Keratinocyte (primary cell): ENCODE measurements at places on chromosomes 11 and 22.
A peak's percentile ranks its signal among the peaks of the same experiment; 100 is the strongest.

DNA sequence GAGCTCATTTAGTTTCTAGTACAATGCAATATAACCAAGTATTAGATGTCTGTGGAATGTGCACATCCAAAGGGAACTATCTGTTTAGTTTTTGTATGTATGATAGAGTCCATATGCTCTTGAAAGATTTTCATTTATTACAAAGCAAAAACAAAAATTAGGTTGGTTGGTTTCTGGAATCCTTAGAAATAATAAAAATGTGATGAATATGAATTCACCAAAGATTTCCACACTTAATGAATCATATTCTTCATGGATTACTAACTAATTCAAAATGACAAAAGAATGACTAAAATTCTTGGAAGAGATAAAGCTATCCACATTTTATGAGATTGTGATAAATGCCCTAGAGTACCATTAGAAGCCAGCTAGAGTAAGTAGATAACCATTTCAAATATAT is 261.1 kb downstream of the SBF2 start:
- DNase-seq = no peak

DNA sequence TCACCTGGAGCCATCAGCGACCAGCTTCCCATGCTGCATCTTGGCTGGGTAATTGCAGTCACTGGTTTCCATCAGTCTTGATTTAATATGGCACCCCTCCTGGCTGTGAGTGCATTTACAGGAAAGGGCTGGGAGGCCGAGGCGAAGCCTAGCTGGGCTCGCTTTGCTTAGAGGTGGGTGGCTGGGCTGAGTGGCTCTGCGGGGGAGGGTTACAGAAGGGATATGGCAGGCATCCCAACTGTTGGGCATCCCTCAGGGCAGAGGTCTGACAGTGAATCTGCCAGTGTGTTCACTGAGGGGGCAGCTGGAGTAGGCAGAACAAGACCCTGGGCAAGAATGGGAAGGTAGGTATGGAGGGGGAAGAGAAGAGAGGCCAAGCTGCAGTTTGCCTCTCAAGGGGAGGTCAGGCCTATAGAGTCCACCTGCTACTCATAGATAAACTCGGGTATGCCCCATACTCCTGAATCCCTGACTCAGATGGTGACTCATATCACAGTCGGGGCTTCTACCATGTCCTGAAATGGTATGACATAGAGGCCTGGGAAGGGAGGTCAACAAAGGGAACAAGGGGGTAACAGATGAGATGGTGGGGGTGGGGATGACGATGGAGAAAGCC is 77.5 kb upstream of the PHOX2A start:
- peak; percentile 7 for DNase-seq

- DNase-seq = no peak
These were observed 1.6 kb upstream of the KCNE3 start for GRCh38 chr11:74468936-74469335.

GRCh38 chr11:118438314-118438931 is 2.1 kb downstream of the KMT2A start:
- no peak for DNase-seq

DNA sequence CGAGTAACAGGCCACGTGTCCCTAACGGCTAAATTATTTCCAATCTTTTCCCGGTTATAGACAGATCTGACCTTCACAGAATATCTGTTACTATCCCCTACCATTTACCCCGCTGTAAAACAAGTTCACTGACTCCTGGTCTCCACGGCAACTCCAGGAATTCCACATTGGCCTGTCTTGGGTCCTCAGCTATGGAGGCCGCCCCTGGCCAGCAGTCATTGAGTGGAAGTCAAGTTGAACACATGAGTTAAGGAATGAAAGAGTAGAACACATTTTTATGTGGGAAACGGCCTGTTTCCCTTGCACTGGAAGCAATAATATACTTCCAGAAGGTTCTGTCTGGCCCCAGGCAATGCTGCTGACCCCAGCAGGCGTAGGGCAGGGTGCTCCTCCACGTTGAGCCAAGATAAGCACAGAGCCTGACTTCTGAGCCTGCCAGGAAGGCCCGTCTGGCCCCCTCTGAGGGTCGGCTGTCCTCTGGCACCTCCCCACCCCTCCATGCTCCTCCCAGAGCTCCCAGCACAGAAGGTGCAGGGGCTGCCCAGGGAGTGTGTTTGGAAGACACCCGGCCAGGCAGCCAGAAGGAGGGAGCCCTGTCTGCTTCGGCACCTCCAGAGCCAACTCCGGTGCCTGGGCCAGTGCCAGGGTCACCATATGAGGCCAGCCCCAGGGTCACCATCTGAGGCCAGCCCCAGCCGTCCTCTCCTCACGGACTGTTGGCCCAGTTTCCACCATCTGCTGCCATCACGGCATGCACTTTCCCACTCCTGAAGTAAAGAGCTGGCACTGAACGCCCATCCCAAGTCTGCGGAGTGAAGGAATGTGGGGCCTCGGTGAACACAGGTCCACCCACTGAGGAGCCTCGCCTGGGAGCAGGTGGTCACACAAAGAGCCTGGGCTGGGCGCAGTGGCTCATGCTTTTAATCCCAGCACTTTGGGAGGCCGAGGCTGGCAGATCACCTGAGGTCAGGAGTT is 813.2 kb downstream of the BRD1 start:
- DNase-seq = no peak

DNA sequence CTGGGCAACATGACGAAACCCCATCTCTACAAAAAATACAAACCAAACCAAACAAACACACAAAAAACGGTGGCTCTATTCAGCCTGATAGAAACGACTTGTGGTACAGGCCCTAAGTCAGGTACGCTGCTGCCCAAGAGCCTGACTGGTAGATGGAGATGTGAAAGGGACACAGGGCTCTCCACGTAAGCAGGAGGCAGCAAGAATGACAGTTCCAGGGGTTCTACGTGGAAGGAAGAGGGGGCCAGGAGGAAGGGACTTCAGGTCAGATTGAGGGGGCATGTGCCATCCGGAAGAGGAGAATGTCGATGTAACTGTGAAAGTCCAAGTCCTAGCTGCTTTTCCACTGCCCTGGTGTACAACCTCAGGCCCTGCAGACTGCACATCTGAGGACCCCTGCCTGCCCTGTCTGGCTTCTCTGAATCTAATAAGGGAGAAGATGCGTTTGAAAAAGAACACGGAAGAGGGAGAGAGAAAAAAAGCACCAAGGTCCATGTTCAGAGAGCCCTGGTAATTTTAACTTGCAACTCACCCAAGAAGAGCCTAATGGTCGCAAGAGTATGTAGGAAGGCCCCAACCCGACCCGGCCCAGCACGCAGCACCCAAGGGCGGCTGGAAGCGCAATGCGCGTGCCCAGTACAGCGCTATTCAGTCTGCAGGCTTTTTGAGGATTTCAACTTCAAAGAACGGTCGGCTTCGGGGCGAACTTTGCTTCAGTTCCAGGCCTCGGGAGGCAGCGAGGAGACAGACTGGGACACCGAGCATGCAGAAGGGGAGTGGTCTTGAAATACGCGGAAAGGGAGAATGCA is 909 bp upstream of the ZNRD2 start:
- DNase-seq = no peak

GRCh38 chr11:29518389-29519174 is 498.2 kb downstream of the KCNA4 start:
- no peak for DNase-seq

DNA sequence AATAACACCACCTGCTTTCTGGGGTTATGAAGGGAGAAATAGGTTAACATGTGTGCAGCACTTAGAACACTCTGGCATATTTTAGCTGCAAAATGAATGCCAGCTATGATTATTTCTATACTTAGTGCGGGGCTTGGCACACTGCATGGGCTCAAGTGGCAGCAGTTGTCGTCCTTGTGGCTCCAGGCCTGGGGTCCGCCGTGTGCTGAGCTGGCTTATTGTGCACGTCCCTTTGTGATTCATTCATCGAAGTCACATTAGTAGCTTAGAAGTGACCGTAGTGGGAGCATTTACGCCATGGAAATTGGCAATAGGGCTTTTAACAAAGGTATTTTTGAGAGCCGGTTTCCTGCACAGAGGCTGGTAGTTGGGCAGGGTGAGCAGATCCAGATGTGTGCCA is 4.2 kb downstream of the RASD2 start:
- no peak for DNase-seq

- no peak for DNase-seq
These were observed 49.9 kb upstream of the GDPD4 start for GRCh38 chr11:77351281-77351886.

DNA sequence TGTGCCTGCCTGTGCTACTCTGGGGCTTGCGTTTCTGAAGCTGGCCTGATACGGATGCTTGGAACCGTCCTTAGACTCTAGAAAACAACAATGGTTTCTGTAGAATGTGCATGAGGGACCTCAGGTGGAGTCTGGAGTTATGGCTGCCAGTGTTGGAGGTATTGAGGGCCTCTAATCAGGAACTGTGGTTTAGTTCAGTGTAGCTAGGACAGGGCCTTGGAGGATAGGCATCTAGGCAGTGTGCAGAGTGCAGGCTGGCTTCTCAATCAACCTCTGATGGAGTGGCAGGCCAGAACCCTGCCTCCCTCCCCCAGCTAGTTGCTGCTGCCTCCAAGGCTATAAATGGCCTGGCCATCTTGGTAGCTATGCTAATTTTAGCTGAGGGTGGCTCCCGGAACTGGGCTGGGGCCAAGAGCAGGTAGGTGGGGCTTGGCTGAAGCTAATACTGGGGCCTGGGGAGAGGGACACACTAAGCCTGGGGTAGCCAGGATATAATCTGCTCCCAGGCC is 4.0 kb downstream of the STIM1 start:
- DNase-seq = no peak

GRCh38 chr11:44524751-44525201 is 40.7 kb upstream of the CD82 start:
- DNase-seq = no peak

- DNase-seq = no peak
These were observed 157.8 kb downstream of the CACNA1I start for GRCh38 chr22:39728236-39728860.

DNA sequence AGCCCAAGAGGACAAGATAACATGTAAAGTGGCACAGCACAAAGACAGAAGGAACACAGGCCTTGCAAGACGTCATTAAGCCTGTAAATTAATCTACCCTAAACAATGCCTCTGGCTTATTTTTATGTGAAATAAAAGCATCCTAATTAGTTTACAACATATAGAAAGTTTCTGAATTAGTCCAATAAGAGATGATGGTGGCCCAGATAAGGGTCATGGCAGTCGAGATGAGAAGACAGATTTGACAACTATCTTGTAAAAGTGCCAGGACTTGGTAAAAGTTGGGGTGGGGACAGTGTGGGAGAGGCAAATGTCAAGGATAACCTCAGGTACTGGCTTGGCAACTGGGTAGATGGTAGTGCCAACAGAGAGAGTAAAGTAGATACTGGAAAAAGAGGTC is 13.6 kb downstream of the XRRA1 start:
- no peak for DNase-seq

DNA sequence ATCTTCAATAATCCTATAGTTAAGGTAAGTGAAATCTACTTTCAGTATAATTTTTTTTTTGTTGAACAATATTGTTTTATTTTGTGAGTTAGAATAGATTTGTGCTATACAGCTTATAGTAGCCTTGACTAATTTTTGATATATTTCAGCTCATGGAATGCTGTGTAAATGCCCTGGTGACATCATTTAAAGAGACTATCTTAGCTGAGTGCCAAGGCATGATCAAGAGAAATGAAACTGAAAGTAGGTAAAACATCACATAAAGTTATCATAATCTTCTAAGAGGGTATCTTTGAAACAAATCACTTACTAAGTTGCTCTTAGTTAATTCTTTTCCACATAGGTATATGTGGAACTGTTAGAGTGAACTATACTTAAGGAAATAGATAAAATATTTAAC is 51.4 kb upstream of the ACAT1 start:
- no peak for DNase-seq

DNA sequence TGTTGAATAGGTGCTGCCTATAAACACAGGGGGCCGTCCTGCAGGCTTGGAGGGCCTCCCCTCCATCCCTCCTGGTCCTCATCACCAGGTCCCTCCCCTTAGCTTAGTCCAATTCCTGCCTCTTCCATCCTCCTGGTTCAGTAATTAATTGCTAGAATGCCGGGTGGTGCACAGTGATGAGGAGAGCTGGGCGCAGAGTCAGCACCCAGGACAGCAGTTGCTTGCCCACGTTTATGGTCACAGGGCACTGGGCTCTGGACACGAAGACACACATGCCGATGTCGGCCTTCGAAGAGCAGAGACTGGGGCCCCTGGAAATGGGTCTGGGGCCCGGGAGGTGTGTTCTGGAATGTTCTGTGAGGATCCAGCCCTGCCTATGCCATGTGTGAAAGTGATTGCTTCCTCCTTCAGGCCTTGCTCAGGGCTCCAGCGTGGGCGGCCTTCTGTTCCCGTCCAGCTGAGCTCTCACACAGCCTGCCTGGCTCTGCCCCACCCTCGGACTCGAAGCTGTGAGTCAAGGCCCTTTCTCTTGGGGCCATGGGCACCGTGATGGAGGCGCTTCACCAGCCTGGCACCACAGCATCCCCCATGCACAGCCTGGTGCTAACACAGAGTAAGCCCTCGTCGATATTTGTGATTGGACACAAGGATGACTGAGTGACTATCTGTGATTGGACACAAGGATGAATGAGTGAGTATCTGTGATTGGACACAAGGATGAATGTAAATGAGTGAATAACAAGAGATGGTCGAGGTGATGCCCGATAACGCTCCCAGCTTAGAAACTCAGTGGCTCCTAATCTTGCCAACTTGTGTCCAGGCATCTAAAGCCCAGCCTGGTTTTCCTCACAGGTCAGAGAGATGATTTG is 884.7 kb downstream of the BRD1 start:
- no peak for DNase-seq

GRCh38 chr11:27991736-27992135 is 116.2 kb downstream of the KIF18A start:
- no peak for DNase-seq

DNA sequence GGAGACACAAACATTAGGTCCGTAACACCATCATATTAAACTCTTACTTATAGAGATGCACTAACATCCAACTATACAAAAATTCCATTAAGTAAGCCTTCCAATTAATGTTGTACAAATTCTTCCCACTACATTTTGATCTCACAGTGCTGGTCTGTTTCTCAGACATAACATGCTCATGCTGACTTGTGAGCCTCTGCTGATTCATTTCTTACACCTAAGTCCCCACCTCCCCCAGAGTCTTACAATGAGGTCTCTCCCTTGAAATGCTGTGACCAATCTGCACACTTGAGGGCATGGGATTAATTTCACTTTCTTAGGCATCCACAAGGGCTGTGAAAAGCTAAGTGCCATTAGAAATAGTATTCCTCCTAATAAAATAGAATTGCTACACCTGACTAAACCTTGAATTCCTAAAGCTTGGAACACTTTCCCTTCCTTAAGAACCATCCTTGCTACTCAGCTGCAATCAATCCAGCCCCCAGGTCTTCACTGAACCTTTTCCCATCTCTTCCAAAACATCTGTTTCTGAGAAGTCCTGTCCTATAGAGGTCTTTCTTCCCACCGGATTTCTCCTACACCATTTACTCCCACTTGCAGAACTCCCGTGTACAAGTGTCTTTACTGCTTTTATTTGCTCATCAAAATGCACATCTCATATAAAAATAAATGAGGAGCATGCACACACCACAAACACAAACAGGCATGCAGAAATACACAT is 2.0 kb downstream of the HBG1 start:
- DNase-seq = no peak

- no peak for DNase-seq
These were observed 8.8 kb upstream of the CASTOR1 start for GRCh38 chr22:30297991-30298701.

- no peak for DNase-seq
These were observed 26.6 kb downstream of the RAB30 start for GRCh38 chr11:83044958-83045712.

GRCh38 chr22:36404446-36404845 is 16.7 kb upstream of the MYH9 start:
- DNase-seq = no peak
